ENCODE measurements at places on chromosomes 16 and 17.

DNA sequence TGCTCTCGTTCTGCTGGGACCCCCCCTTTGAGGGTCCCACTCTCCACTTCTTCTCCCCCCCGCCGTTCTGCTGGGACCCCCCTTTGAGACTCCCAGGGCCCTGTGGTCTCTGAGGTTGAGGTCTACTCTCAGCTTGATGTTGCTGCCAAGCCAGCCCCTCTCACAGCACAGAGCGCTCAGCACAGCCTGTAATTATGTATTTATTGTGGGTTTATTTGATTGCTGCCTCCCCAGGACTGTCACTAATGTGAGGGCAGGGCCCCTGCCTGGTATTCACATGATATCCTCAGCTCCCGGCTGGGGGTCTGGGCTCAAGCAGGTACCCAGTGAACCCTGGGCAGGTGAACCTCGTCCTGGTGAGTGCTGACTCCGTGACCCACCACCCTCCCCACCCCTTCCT lies 35.4 kb downstream of the ACTG1 start:
- DNase-seq: no peak

- no peak for DNase-seq
These were observed 6.8 kb downstream of the MYO1D start for GRCh38 chr17:32870027-32870670.

DNA sequence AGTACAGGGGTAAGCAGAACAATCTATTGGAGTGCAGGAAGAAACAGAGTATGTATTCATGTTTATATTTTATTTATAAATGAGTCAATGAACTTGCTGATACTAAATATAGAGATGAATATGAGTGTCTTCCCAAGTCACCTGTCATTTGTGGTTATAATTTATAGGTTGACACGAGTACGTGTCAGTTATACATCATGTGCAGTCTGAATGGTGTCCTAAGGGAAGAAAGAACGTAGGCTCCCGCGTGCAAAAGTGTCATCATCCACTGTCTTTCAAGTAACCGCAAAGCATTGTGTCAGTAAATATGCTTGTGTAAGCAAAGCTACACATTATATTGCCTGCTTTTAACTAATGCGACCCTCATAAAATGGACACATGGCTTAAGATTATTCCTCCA lies 786.1 kb downstream of the KCNJ2 start:
- DNase-seq: no peak

GRCh38 chr17:51229889-51230288 lies 30.0 kb downstream of the MBTD1 start:
- DNase-seq: no peak

- DNase-seq: no peak
These were observed 4.8 kb upstream of the PHF12 start for GRCh38 chr17:28956112-28956511.

- DNase-seq: no peak
These were observed 19.7 kb upstream of the PIK3R5 start for GRCh38 chr17:8985054-8985701.

Measured in kidney (tissue), 22 donors.